Left lobe of liver (tissue), 2 donors: ENCODE measurements at places on chromosomes 16 and 17. TPM values are rescaled to one million over a fixed set of nuclear protein-coding genes. Genes with fewer than 3 reads are reported as not detected.

DNA sequence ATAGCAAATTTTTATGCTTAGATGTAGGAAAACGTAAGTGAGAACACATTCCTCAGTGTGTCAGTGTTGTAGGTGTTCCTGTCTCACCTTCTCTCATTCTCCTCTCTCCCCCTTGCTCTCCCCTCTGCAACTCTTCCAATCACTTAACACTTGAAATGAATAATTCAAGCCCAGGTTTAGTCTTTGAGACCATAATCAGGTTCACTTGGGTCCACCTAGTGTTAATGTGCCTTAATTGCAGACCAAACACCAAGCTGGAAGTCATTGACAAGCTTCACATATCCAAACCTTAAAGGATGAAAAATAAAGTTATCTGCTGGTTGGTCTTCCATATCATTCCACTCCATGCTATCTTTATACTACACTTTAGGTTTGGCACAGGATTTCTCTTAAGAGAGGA is 37.0 kb downstream of the STXBP4 start:
- DNase-seq, result no peak

DNA sequence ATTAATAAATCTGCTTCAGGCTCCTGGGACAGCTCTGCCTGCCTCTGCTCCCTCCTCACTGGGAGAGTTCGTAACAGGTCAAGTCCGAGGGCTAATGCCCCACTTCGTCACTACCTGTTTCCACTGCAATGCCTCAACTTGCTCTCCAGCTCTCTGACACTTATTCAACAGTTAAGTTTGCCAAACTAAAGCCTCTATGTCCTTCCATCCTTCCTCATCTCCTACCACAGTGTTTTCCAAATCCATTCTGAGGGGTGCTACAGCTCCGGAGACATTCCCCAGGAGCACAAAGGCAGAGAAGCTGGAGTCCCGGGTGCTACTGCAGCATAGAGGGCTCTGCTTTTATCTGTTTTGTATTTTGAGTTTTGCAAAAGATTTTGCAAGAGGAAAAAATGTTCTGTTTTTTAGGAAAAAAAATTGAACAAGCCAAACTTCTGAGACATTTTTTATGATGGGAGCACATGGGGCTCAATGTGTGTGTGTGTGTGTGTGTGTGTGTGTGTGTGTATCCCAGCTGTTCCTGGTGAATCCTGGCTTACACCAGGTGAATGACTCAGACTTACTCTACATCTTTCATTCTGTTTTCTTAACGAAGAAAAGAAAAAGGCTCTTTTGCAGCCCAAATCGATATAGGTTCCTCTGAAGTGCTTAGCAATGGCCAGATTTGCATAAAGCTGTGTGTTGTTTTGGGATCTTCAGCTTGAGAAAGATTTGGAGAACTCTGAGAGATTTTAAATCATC is 46.1 kb upstream of the MYOCD start:
- DNase-seq, result no peak

GRCh38 chr17:48692049-48692448 is 30.3 kb downstream of the PRAC1 start:
- no peak for DNase-seq

- no peak for DNase-seq
Observed at GRCh38 chr17:5700745-5701144, 116.4 kb upstream of the NLRP1 start.

- no peak for DNase-seq
Observed at GRCh38 chr16:54268766-54269165, 17.8 kb downstream of the IRX3 start.

- DNase-seq, result no peak
Observed at GRCh38 chr17:69058165-69058564, 2.6 kb downstream of the ABCA9 start.

DNA sequence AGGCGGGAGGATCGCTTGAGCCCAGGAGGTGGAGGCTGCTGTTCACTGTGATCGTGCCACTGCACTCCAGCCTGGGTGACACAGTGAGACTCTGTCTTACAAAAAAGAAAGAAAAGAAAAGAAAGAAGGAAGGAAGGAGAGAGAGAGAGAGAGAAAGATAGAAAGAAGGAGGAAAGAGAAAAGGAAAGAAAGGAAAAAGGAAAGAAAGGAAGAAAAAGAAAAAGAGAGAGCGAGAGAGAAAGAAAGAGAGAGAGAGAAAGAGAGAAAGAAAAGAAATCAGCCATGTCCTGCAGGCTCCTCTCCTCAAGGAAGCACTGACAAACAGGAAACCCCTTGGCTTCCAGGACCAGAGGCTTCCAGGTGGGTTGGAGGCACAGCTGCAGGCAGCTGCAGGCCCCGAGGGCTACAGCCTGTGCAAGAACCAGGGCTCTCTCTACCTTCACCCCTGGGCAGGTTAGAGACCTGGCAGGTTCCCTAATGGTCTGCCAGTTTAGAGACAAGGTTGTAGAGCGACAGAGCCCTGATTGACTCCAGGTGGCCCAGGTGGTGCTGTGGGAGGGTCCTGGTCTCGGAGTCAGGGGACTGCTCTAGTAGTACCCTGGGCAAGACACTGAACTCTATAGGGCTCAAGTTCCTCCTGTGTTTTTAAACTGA is 53.8 kb downstream of the PECAM1 start:
- DNase-seq, result no peak

DNA sequence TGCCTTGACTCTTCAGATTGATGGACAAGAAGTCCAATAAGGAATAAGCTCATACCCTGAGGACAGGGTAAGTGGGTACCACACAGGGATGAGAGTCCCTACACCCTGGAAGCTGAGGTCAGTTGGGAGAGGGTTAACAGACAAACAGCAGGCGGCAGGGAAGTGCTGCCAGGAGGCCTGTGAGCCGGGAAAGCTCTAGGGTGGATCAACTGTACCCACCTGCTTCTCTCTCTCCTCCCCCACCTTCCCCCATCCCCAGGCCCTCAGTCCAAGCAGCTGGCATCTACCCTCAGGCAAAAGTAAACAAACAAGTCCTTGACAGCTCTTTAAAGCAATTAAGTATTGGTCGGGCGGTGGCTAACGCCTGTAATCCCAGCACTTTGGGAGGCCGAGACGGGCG is 20.7 kb upstream of the MYLK3 start:
- DNase-seq, result no peak

DNA sequence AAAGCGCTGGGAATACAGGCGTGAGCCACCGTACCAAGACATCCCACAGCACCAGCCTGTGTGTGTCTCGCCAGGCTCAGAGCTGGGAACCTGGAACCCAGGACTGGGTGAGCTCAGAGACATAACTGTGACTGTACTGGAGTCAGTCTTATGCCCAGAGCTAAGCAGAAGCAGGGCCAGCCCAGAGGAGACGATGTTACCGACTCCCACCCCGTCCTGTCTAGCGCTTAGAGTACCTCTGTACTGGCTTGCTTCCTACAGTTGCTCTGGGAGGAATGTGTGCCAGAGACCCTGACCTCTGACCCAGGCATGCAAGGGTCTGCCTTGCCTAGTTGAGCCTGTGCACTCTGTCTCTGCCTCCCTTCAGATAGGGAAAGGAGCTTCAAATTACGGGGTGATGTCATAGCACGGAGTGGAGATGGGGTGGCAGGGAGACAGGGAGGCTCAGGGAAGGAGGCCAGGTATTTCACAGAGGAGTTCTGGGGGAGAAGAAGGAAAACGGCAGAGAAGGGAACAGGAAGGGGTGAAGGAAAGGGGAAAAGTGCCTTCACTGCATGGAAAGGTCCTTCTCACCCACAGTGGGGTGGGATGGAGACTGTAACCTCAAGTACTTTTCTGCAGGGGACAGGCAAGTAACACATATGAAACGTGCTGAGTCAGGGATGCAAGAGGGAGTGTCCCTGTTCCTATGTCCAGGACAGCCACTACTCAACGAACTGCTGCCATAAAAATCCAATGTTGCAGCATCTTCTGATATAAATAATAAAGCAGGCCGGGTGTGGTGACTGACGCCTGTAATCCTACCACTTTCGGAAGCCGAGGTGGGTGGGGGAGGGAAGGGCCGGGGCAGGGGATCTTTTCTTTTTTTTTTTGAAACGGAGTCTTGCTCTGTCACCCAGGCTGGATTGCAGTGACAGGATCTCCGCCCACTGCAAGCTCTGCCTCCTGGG is 5.8 kb upstream of the ARMC5 start:
- no peak for DNase-seq

DNA sequence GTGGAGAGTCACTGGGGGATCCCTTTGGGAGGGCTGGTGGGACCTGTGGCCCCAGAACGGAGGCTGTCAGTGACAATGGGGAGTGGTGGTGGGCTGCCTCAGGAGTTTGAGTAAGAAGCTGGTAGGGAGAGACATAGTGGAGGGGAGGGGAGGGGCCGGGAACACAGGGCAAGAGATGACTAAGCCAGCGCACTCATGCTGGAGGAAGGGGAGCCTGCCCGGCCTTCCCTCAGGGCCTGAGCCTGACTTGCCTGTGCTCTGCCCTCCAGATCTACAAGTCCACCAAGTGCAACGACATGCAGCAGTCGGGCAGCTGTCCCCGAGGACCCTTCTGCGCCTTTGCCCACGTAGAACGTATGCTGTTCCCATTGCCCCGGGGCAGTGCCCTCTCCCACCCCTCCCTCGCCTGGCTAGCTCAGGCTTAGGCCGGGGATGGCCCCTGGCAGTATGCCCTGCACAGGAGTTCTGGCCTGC is 29.3 kb downstream of the UNC13D start:
- DNase-seq, result no peak

DNA sequence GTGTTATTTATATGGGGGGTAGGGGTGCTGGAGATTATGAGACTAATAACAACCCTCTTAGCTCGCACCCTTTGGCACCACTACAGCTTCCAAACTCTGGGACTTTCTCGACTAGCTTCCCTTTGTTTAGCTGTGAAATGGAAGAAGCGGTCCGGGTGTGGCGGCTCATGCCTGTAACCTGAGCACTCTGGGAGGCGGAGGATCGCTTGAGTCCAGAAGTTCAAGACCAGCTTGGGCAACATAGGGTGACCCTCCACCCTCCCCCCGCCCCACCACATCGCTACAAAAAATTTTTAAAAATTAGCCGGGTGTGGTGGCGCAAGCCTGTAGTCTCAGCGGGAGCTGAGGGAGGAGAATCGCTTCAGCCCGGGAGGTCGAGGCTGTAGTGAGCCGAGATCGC is 814 bp upstream of the CDH3 start:
- no peak for DNase-seq

- no peak for DNase-seq
Observed at GRCh38 chr17:58576679-58577367, 62.4 kb upstream of the MTMR4 start.

Gene BRICD5
- total RNA-seq, result 5.3 TPM

Gene ALOXE3
- not detected for total RNA-seq

Gene PLA2G15
- 12.5 TPM for total RNA-seq

Gene USP32
- 25.9 TPM for total RNA-seq

Gene CTRL
- total RNA-seq, result 0.73 TPM

Gene CRLF3
- total RNA-seq, result 4.2 TPM
